ENCODE measurements at places on chromosomes 2 and 18. TPM values are rescaled to one million over a fixed set of nuclear protein-coding genes. Genes with fewer than 3 reads are reported as not detected.
A peak's percentile ranks its signal among the peaks of the same experiment; 100 is the strongest.

GRCh38 chr2:188367164-188367563 lies 75.5 kb downstream of the GULP1 start:
- no peak for DNase-seq

The UNC80 gene
- not detected for total RNA-seq

GRCh38 chr18:76791106-76791505 lies 31.3 kb upstream of the ZNF236 start:
- peak; percentile 12 for DNase-seq

The MYL12B gene
- total RNA-seq: 692 TPM

DNA sequence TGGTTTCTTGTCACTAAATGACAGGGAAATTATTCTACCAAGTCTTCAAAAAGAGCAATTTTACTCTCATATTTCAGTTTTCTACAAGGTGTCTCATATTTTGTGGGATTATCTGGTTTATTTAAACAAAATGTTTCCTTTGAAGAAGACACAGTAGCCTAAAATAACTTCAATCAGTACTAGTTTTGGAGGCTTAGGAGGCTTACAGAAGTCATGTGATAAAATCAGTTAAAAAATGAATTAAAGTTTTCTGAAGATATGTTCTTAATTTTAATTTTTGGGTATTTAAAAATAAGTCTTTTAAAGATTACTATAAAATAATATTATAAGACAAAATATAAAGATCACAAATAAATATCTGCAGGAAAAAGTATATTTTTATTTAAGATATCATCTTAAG lies 95.9 kb downstream of the XIRP2 start:
- no peak for DNase-seq
